ENCODE measurements at places on chromosomes 2 and 18.

DNA sequence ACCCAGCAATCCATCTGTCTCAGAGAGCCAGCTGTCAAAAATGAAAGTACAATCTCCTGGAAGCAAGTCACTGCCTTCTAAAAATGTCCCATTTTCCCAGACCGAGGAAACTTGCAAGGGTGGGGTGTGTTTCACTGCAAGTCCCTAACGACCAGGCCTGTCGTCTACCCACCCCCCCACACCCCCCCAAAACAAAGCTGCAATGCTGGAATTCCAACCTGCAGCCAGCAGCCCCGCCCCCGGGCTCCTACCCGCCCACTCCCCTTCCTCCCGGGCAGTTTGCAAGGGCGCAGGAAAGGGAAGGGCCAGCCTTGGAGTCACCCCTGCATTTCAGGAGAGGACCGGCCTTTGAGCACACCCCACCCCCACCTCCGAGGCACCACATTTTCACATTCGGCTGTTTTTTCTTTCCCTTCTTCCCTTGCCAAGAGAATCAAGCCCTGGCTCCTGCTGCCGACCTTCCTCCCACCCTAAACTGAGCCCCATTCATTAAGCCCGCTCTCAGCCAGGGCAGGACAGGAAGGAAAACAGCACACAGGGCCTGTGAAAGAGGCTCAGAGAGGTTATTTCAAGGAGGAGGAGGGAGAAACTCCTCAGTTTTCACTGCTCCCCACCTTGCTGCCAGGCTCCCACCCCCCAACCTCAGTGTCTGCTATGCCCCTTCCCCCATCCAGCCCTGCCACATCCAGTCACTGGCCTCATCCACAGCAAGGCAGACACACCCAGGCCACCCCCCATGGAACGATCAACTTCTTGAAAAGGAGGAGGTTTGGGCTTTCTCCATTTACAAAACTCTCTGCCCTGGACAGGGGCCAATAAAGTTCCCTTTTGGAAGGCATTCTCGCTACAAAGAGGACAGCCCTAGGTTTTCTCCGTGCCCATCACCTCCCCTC lies 11.3 kb downstream of the SMAD7 start:
- no peak for DNase-seq

- no peak for DNase-seq
These were observed 54.8 kb downstream of the ZNF407 start for GRCh38 chr18:74652392-74652988.

DNA sequence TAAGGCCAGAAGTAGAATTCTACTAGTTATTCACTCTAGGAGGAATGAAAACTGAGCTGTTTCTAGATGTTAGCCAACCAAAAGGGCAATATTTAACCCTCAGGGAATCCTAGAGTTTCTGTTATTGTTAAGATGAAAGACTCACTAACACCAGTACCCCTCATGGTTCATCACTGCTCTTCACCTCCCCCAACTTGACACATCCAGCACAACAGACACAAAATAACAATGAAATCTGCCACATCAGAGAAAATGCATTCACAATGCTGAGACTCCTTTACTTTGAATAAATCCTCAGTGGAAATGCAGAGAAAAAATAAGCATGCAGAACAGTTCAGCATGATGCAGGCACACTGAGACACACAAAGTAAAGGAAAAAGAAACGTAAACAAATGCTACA lies 111.3 kb downstream of the RIF1 start:
- DNase-seq: no peak

GRCh38 chr18:70489986-70490933 lies 201.4 kb downstream of the SOCS6 start:
- DNase-seq: peak; percentile 2

GRCh38 chr18:45066886-45067285 lies 386.2 kb downstream of the SETBP1 start:
- no peak for DNase-seq

- no peak for DNase-seq
These were observed 46.1 kb upstream of the TBC1D8 start for GRCh38 chr2:101197215-101197745.

GRCh38 chr2:78979380-78980151 lies 45.9 kb upstream of the REG3G start:
- no peak for DNase-seq

GRCh38 chr2:223865907-223866508 lies 28.6 kb upstream of the AP1S3 start:
- no peak for DNase-seq

- no peak for DNase-seq
These were observed 5.4 kb downstream of the HS6ST1 start for GRCh38 chr2:128313091-128313836.

GRCh38 chr2:28613633-28614501 lies 118.0 kb downstream of the PLB1 start:
- peak; percentile 94 for DNase-seq

- DNase-seq: no peak
These were observed 106.3 kb upstream of the GATA6 start for GRCh38 chr18:22063102-22063501.

GRCh38 chr18:60624207-60624606 lies 251.6 kb upstream of the MC4R start:
- DNase-seq: no peak

GRCh38 chr2:201546576-201546975 lies 95.0 kb downstream of the STRADB start:
- DNase-seq: no peak

GRCh38 chr2:100012561-100012960 lies 129.8 kb downstream of the AFF3 start:
- DNase-seq: no peak

GRCh38 chr18:14089781-14090180 lies 42.5 kb downstream of the ZNF519 start:
- no peak for DNase-seq

DNA sequence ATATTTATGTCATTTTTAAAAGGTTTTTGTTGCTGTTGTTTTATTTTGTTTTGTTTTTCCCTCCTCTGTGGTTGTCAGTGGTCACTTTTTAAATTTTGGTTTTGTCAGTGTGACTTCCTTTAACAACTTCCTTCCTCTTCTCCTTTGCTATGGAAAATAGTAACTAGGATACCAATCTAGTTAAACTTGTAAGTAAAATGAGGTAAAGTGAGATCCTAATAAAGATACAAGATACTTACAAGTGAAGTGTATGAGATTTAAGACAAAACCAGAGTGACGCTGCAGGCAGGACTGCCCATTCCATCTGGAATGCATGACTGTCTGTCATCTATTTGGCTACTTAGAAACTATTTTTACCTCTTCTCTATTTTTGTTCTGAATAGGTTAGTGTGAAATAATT lies 30.6 kb upstream of the CREB1 start:
- DNase-seq: no peak

- no peak for DNase-seq
These were observed 210.9 kb upstream of the SP5 start for GRCh38 chr2:170503971-170504809.

- DNase-seq: no peak
These were observed 1.5 kb downstream of the CREB1 start for GRCh38 chr2:207531032-207531952.

GRCh38 chr2:117879003-117879402 lies 64.5 kb downstream of the DDX18 start:
- no peak for DNase-seq

- no peak for DNase-seq
These were observed 2.3 kb downstream of the RNF103 start for GRCh38 chr2:86621280-86621943.

DNA sequence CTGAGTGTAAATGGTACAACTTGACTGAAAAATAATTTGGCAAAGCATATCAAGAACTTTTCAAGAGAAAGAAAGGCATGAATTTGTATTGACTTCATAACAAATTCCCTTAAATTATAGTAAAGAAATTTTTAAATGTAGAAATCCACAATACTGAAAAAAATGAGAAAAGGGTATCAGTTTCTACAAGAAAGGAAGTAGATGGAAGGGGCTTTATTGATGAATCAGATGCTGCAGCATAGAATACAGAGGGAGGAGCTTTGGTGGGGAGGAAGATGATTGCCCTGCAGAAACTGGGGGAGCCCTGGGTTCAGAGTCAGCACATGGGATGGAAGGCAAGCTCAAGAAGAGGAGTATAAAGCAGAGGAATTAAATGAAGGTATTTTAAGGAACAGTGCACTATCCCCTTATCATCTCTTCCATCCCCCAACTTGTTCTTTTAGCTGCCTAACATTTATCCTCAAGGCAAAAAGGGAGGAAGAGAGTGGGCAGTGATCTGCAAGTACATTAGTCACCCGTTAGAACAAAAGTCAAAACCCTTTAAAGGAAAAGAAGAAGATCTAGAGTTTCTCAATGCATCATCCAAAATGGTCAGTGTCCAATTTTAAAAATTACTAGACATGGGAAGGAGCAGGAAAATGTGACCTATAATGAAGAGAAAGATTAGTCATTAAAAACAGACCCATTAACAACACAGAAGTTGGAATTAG lies 77.7 kb downstream of the KCTD18 start:
- DNase-seq: no peak

GRCh38 chr2:118374974-118375755 lies 286.9 kb downstream of the INSIG2 start:
- no peak for DNase-seq

DNA sequence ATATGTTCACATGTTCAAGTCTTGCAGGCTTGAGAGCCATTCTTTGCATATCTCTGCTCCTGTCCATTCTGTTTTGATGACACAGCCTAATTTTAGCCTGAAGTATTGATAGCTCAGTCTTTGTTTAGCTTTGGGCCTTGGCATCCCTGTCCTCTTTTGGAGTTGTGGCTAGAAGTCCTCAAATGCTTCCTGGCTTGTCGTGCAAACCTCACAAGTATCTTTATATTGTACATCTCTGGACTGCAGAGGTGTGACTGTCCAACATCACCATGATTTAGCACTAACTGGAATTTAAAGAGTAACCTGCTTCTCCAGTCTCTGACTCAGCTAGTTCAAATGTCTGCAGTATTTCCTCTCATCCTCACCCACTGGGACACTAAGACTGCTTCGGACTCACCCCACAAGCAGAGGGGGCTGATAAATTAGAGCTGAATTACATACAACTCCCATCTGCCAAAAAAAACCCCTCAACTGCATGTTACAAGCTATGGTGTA lies 11.7 kb downstream of the PFN4 start:
- no peak for DNase-seq

DNA sequence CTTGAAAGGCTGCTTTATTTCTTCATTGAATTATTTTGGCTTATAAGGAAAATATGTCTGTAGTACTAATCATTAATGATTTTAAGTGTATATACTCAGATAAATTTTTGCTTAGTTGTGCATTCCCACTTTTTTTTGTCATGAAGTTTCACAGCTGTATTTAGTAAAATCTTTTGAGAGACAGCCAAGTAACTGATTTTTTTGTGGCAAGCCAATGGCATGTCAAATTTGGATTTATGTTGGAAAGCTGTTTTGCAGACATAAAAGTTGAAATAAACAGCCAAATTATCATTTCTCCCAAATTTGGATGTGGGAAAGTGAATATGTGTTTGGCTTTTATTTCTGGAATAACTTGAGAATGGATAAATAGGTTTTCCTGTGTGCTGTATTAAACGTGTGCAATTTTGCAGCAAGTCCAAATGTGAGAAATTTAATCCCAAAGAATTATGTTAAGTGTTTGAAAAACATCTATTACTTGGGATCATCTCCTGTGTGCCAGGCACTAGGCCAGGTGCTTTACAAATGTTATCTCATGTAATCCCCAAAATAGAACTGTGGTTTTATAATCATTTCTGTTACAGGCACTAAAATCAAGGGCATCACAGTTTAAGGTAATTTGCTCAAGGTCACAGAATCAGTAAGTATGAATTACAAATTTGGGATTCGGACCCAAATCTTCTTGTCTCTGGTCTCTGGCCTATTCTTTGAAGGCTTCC lies 160.4 kb downstream of the PTPRM start:
- DNase-seq: no peak

GRCh38 chr2:3355951-3356569 lies 21.6 kb downstream of the EIPR1 start:
- no peak for DNase-seq

- no peak for DNase-seq
These were observed 18.7 kb upstream of the DYTN start for GRCh38 chr2:206736935-206737334.

GRCh38 chr2:39607538-39608262 lies 58.0 kb upstream of the TMEM178A start:
- DNase-seq: no peak

DNA sequence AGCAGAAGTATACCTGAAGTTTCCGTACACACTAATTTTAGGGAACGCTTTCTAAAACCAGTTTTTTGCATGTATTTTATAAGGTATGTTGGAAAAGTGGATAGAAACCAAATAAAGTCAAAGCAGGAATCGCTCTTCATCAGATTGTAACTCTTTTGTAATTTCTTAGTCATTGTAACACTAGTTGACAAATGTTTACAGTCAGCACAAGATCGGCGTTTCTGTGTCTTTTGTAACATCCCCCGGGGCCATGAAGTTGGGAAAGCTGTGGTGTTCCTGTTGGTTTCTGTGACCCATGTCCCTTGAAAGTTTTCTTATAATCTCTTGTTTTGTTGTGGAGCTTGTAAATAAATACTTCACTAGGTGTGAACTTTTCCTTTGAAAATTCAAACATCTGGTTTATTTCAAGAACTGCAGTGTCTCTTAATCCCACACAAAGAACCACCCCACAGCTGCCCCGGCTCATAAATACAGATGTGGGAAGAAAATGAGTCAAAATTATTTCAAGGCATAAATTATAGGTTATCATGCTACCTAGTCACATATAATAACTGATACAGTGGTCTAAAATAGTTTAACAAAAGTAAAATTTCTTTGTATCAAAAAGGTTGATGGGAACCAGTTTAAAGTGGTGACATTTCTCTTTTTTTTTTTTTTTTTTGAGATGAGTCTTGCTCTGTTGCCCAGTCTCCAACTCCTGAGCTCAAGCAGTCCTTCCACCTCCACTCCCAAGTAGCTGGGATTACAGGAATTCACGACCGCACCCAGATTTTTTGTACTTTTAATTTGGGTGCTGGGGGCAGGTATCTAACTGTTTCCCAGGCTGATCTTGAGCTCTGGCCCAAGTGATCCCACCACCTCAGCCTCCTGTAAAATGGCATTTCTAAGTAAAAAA lies 751 bp upstream of the NMI start:
- DNase-seq: no peak

DNA sequence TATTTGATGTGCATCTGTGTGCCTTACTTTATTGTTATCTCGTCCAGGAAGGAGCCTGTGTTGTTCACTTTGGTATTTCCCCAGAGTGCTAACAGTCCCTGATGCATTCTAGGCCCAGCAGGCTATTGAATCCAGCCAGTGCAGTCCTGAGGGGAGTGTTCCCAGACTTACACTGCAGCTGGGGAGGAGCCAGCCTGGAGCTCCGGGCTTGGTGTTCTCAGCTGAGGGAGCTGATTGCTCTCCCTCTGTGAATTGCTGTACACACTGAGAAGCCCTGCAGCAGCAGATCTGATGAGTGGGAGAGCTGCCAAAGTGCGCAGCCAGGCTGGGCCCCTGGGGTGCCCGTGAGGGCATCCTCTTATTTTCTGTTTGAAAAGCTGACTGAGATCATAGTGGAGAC lies 159.2 kb downstream of the GALNT3 start:
- DNase-seq: no peak

GRCh38 chr18:3624546-3624934 lies 174.6 kb downstream of the TGIF1 start:
- no peak for DNase-seq

DNA sequence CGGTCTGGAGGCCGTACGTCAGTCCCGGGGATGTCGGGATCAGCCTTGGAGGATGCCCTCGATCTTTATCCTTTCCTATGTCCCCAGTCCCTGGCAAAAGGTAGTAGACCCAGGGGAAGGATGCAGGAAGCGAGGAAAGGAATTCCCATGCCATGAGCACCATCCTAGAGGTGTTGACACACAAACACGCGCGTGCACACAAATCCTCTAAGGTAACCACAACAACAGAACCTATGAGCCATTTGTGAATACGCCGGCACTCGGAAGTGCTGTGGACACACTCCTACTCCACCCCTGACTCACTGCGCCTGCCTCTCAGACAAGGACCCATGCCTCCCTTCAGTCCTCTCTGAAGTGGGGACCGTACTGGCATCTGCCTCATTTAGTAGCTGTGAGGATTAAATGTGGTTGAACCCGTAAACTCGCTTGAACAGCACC lies 11.3 kb upstream of the MLPH start:
- no peak for DNase-seq

All from keratinocyte (primary cell).